ENCODE measurements at places on chromosomes 12 and 14.

GRCh38 chr12:94386422-94386821 lies 73.2 kb downstream of the CEP83 start:
- DNase-seq = no peak

DNA sequence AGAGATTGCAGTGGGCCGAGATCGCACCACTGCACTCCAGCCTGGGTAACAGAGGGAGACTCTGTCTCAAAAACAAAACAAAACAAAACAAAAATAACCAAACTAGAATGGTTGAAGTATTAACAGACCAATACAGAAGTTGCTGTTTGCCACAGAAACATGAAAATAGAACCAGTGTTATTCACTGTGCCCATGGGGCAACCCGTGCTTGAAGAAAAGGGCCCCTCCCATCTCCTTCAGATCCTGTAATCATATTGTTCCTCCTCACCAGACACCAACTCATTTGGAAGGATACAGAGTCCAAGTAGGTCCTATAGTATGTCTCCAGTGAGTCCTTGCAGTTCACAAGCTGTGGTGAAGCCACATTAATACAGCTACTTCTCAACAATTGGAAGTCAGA lies 30.9 kb downstream of the SLC35F4 start:
- DNase-seq = no peak

DNA sequence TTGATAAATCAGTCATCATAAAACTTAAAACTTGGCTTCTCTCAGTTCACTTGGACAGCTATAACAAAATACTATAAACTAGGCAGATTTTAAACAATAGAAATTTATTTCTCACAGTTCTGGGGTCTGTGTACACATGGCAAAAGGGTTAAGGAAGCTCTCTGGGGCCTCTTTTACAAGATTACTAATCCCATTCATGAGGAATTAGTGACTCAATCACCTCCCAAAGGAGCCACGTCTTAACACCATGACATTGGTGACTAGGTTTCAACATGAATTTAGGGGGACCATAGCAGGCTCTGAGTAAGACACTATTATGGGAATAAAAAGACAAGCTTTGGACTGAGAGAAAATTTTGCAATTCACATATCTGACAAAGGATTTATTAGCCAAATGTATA lies 436.5 kb downstream of the PDZRN4 start:
- DNase-seq = no peak

GRCh38 chr12:130333341-130333740 lies 4.3 kb upstream of the PIWIL1 start:
- no peak for DNase-seq

GRCh38 chr14:98070536-98070935 lies 1201.5 kb downstream of the BCL11B start:
- no peak for DNase-seq

DNA sequence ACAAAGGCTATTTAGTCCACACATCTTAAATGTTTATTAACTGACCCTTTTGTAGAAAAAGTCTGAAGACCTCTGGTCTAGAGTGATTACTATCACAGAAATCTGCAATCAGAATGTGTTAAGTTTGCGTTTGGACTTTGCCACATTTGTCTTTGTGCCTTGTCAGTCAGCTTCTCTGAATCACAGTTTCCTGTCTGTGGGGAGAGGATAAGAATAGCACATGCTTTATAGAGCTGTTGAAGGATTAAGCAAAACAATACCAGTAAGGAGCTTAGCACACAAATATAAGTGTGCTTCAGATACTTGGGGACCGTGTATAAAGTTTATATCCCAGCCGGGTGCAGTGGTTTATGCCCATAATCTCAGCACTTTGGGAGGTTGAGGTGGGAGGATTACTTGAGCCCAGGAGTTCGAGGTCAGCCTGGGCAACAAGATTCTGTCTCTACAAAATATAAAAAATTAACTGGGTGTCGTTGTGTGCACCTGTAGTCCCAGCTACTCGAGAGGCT lies 63.0 kb upstream of the BTG1 start:
- DNase-seq = no peak

GRCh38 chr12:54384591-54385041 lies at the start of gene ZNF385A:
ZNF385A (minus strand) TSS chr12:54384733; CDS start chr12:54384514, 219 bp downstream.
- DNase-seq = no peak

- DNase-seq = no peak
Observed at GRCh38 chr12:122505419-122506051, 4.8 kb upstream of the ZCCHC8 start.

- DNase-seq = no peak
Observed at GRCh38 chr12:42475106-42475505, 114.4 kb downstream of the PRICKLE1 start.

- DNase-seq = no peak
Observed at GRCh38 chr12:92363295-92364146, 217.9 kb upstream of the BTG1 start.

GRCh38 chr14:38882533-38882932 lies 220.5 kb downstream of the SEC23A start:
- no peak for DNase-seq

- DNase-seq = no peak
Observed at GRCh38 chr12:104508752-104509446, 52.2 kb downstream of the CHST11 start.

GRCh38 chr12:43969882-43970281 lies 134.0 kb downstream of the TMEM117 start:
- no peak for DNase-seq

DNA sequence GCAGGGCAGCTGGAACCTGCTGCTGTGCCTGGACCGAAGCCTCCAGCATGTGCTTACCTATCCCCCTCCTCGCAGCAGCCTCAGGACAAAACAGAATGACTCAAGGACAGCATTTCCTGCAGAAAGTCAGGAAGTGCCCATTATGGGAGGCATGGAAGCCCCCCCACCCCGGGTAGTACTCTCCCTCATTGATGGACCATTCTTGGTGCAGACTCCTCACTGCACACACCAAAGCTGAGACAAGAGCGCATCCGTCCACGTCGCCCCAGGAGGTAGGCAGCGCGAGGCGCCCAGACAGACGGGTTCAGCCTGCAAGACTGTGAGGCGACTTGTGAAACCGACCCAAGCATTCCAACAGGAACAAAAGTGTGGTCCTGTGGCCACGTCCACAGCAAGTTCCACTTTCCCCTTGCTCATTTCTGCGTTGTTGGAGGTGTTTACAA lies 243.9 kb upstream of the ATXN7L3B start:
- no peak for DNase-seq

- DNase-seq = no peak
Observed at GRCh38 chr12:114694436-114695304, 10.7 kb upstream of the TBX3 start.

GRCh38 chr12:45543887-45544286 lies 185.6 kb upstream of the ARID2 start:
- DNase-seq = peak; percentile 38

DNA sequence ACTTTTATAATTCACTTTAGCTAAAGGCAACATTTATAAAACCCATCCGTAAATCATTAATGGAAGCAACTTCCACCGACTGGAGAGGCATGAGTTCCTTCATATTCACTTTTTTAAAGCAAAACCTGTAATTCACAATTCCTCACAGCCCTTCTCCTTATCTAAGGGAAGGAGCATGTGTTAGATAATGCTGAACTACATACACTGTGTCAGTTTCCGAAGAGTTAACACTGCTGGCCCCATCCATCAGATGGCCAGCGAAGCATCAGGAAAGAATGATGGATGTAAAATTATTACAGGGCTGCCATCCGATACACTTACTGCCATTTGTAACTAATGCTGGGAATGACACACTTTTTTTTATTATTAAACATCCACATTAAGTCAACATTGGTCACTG lies 392.8 kb downstream of the SOX5 start:
- no peak for DNase-seq

- DNase-seq = no peak
Observed at GRCh38 chr14:74843653-74844052, 32.3 kb downstream of the PROX2 start.

DNA sequence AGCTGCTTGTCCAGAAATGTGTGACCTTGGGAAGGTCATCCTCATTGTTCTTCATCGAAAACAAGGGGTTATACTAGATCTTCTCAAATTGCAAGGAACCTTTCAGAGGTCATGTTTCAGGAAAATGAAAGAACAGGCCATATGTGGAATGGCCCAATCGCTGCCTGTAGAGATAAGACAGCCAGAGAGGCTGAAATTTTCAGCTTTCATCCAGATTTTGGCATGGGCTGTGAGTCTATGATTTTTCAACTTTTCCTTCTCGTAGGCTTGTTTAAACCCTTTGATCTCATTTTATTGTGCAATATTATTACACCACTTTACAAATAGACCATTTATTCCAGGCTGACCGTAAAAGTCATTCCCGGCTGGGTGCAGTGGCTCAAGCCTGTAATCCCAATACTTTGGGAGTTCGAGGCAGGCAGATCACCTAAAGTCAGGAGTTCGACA lies 17.1 kb upstream of the ATXN2 start:
- no peak for DNase-seq

DNA sequence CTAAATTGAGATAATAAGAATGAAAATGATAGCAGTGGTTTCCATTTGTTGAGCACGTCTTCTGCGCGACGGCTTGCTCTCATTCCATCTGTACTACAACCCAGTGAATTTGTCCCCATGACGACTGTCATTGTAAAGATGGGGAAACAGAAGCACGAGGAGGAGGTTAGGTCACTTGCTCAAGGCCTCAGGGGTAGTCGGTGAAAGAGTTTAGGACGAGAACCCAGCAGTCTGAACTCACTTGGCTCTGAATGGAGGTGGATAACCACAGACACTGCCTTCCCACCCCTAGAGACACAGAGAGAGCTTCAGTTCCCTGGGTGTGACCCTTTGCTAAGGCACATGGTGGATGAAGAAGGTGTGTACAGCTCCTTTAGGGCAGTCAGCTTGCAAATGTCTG lies 30.9 kb upstream of the PLEKHG3 start:
- no peak for DNase-seq

- peak; percentile 43 for DNase-seq
Observed at GRCh38 chr12:130916241-130916911, 37.3 kb upstream of the ADGRD1 start.

- no peak for DNase-seq
Observed at GRCh38 chr14:86020841-86021240, 490.9 kb downstream of the FLRT2 start.

DNA sequence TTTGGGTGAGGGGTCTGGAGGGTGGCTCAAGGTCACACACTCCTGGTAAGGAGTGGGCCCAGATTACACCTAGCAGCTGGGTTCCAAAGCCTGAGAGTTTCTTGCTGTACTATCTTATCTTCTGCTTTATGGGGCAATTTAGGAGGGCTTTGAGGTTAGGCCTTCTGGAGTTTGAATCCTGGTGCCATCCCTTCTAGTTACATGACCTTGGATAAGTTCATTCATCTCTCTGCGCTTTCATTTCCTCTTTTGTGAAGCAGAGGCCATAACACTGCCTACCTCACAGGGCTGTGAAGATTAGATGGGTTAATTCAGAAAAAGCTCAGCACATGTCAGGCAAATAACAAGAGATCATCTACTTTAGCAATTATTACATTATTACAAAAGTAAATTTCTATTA lies 7.4 kb upstream of the KRT77 start:
- DNase-seq = no peak

DNA sequence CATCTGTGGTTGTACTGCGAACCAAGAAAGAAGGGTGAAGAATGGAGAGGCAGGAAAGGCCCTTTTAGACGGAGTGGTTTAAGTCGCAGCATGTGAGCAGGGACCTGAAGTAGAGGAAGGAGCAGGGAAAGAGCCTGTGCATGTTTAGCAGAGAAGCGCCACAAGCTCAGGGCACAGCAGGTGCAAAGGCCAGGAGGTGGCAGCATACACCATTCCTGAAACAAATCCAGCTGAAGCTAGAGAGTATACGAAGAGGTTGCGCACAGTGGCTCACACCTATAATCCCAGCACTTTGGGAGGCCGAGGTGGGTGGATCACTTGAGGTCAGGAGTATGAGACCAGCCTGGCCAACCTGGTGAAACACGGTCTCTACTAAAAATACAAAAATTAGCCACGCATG lies 49.9 kb downstream of the HELB start:
- DNase-seq = peak; percentile 23

- DNase-seq = no peak
Observed at GRCh38 chr14:106304271-106304670, 777.9 kb downstream of the TMEM121 start.

DNA sequence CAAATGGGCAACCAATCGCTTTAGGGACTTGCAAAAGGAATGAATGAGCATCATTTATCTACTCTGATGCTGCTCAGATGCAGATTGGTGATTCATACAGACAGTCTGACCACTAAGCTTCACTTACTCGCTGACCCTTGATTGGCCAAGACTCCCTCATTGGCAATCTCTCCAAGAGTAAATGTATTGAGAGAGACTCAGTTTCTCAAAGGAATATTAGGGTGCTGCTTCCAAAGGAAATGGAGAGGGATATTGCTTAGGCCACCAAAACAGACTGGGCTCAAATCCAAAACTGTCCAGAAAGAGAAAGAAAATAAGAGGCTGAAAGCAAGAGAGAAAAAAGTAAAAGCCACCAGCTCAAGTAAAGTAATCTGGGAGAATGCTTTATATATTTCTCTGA lies 785.2 kb downstream of the GALC start:
- DNase-seq = no peak

DNA sequence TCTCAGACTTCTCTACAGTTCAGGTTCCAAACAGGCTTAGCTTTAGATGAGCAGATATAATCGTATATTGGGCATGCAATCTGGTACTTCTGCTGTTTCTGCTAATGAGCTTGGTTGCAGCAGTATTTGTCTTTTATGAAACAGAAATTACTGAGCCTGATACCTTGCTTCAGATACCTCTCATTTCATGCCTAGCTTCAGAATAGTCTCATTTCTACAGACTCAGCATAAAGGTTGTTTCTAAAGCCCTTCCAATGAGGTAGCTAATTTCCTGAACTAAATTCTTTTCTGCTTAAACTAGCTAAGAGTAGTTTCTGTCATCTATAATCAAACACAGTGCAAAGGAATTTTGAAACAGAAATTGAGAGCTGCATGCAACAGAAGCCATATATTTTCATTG lies 275.0 kb upstream of the KITLG start:
- DNase-seq = no peak

DNA sequence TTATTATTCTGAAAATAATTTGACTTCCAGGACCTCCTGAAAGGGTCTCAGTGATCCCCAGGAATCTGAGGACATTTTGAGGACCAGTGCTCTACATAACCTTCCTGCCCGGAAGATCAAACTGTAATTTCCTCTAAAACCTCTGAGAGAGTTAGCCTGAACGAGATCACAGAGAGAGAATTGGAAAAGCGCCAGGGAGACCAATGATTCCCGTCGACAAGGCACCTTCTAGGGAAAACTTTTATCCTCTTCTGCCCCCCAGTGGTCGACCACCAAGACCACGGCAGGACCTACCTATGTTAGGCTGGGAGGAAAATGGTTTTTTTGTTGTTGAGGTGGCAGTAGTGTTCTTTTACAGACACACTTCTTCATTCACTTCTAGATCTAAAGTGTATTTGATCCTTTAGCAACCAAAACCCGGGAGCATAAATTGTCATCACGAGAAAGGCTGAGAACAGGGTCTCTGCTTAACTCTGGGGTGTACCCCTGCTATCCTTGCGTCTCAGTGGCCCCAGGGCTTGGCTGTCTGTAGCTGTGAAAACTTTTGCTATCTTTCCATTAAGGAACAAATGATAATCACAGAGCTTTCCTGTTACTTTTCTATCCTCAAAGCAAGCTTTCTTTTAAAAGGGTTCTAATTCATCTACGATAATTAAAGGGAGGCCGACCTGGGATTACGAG lies 62.9 kb upstream of the NID2 start:
- DNase-seq = peak; percentile 71

Measured in 8988T (cell line).